ENCODE measurements at places on chromosomes 7 and 10.

- no peak for DNase-seq
These were observed 142.4 kb downstream of the DIP2C start for GRCh38 chr10:546971-547590.

DNA sequence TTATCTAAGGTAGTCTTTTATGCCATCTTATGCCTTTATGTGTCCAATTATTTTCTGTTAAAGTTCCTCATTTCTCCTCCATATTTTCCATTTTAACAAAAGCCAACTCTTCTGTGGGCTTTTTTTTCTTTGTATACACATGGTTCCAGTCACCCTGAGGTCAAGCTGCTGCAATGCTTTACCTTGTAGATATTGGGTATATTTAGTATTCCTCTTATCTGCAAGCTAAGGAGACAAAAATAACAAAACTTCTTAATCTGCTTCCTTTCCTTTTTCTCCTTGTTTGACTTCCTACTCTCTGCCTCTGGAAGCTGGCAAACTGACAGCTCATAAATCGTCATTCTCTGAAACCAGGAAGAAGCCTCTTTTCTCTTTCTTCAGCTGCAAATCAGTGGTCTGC is 885.0 kb upstream of the LRRN3 start:
- DNase-seq = no peak

DNA sequence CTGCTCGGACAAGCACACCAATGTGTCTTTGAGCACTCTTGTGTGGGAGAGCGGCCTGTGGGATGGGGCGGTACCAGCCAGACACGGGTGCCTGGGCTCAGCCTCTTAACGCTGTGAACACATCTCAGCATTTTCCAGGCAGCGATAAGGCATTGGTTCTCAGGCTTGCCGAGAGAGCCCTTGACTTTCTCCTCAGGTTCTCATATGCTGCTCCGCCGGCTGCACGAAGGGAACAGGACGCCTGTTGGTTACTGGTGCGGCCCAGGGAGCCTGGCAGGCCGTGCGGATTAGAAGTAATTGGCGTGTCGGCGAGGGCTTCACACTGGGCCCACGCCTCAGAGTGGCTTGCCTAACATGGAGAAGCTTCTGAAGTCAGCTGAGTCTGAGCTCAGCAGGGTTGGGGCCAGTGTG is 456.7 kb upstream of the FOXK1 start:
- no peak for DNase-seq

- DNase-seq = no peak
These were observed 133.5 kb upstream of the CDK13 start for GRCh38 chr7:39816462-39817060.
